Suppressor macrophage (primary cell): ENCODE measurements at places on chromosomes 12 and 14.

GRCh38 chr12:69410571-69410970 is 51.0 kb downstream of the YEATS4 start:
- no peak for DNase-seq

- no peak for DNase-seq
Observed at GRCh38 chr12:75404231-75404630, 13.3 kb downstream of the GLIPR1L2 start.

DNA sequence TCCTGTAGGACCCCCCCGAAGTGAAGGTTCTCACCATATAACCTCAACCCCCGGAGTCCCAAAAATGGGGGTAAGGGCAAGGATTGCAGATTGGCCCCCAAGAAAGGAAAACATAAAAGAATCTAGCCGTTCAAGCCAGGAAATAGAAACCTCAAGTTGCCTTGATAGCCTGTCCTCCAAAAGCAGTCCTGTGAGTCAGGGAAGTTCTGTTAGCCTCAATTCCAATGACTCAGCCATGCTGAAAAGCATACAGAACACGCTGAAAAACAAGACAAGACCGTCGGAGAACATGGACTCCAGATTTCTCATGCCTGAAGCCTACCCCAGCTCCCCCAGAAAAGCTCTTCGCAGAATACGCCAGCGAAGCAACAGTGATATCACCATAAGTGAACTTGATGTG is 344.2 kb upstream of the RGS6 start:
- no peak for DNase-seq

DNA sequence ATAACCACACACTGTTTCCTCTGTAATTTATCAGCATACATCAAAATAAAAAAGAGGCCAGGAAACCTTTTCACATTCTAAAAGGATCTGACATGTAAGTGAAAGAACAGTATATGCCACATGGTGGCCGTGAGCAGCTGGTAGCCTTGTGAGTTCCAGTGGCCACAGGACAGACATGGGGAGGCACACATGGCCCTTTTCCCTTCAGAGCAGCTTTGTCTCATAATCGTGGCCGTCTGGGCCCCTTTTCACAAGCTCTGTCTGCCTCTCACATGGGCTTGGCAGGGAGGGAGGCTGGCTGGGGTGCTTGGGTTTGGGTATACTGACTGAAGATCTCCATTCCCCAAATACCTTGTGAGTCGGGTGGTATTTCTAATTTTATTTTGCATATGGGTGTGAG is 1.5 kb upstream of the ZDHHC22 start:
- no peak for DNase-seq

- DNase-seq, result no peak
Observed at GRCh38 chr12:59911516-59911915, 315.7 kb downstream of the SLC16A7 start.

GRCh38 chr14:24268225-24268624 is 3.2 kb downstream of the RABGGTA start:
- DNase-seq, result no peak

DNA sequence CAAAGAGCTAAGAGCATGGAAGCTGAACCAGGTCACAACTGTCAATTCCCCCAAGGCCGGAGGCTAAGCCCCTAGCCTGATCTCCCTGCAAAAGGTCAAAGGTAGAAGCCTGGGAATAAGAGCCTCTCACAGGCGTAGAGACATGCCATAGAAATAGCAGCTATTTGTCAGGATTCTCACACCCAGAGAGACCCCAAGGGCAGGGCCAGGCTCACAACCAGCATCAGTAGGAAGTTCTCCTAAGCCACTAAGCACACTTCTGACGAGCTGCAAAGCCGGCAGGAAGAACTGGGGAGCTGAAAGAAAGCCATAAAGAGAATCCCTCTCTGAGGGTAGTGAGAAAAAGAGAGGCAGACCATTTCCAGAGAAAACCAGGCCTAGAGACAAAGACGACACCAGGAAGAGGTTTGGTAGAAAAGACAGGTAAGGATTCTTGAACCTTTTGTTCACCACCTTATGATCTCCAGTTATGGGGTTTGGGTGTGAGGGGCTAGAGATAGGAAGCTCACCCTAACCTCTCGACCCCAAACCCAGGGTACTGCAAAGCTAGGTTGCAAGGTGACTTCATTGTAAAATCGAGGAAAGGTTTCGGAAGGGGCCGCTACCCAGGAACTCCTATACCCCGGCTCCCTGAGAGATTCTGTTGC is 1.0 kb downstream of the SMARCC2 start:
- peak; percentile 27 for DNase-seq

DNA sequence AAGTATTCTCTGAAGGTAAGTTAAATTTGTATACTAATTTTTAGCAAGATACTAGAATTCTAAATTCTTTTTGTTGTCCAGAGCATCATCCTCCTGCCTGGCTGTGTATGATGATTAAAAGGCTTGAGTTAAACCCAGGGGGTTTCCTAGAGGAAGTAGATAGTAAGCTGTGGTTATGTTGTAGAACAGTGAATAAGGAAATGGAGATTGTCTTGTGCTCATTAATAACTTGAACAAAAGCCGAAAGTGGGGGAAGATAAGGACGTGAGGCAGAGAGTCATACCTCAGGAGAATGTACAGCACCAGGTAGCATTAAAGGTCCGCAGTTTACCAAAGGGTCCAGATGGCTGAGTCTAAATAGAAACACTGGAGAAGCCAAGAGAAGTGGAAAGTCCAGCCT is 42.0 kb downstream of the CKB start:
- DNase-seq, result peak; percentile 30

DNA sequence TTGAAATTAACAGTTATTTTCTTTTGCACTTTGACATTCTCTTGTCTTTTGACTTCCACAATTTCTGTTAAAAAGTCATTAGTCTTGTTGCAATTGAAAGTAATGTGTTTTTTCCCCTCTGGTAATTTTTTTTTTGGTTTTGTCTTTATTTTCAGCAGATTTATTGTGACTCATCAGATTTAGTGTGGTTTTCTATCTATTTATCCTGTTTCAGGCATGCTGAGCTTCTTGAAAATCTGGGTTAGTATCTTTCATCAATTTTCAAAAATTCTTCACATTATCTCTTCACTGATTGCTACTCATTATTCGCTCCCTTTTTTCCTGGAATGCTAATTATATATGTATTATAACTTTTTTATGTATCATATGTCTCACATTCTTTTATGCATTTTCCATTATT is 15.3 kb upstream of the NTF3 start:
- no peak for DNase-seq

DNA sequence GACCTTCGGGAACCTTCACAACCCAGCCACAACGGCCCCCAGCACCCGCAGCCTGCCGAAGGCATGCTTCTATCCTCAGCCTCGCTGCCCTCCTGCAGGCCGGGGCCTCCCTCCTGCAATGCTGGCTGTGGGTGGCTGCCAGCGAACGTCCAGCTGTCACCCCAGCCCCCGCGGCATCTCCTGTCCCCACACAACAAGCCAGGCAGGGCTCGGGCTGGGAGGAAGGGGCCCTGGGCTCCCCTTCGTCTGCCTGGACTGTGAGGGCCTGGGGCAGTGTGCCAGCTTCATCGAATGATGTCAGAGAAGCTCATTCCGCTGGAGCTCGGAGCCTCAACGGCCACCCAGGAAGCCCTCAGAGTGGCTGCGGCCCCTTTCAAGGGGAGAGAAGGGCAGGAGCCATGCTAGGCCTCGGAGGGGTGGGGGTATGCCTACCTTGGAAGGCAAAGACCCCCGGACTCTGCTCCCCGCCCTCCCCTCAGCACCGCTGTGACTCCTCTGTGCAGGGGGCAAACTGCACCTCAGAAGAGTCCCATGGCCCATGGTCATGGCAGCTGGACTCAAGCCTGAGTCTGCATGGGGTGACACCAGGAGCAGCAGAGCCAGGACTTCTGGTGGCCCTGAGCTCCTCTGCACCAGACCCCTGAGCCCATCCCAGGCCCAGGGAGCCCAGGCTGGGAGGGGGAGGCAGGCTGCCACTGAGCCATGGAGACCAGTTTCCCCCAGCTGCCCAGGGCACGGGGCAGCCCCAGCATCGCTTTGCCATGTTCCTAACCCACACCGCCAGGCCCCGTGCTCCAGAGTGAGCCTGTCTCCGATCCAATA is 24.7 kb upstream of the C14orf180 start:
- no peak for DNase-seq

DNA sequence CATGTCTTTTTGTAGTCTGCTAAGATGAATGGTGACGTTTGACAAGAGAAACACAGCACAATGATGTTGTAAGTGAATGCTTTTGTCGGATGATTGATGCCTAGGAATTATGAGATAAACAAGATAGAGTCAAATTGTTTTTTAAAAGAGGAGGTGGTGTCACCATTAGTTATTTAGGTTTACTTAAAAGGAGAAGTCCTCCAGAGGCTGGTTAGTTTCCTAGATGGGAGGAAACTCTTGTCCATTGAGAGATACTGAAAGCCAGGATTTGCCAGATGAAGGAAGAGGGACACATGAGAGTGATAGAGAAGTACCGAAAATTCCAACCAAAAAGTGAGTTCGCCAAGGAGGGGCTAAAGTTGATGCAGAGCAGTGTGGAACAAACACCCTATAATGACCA is at the start of gene OR10G2:
TSS of gene OR10G2 (minus strand) at position 101 of the 400 bp plus-strand sequence. CDS start at position 3, 98 bp downstream.
- no peak for DNase-seq

DNA sequence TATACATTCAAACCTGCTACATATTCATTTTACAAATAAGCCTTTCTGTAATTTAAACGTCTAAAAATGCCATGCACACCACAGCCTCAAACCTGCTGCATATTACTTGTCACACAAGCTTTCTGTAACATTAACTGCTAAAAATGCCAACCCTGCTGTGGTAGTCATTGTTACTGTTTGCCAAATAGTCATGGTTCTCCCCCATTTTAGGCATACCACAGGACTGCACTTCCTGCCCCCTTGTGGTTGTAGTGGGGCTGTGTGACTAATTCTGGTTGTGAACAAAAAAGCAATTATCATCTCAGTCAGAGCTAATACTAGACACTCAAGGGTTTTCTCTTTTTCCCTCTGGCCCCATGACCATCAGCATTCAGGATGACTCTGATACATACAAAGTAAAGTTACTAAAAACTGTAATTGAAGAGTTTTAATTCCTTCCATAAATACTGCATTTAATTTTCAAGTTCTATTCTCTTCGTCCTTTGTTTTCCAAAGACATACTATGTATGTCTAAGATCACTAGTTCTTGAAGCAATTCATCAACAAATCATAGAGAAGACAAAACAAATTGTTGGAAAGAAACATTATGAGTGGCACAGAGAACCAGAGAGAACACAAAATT is 5.7 kb upstream of the SLC35F4 start:
- DNase-seq, result no peak

DNA sequence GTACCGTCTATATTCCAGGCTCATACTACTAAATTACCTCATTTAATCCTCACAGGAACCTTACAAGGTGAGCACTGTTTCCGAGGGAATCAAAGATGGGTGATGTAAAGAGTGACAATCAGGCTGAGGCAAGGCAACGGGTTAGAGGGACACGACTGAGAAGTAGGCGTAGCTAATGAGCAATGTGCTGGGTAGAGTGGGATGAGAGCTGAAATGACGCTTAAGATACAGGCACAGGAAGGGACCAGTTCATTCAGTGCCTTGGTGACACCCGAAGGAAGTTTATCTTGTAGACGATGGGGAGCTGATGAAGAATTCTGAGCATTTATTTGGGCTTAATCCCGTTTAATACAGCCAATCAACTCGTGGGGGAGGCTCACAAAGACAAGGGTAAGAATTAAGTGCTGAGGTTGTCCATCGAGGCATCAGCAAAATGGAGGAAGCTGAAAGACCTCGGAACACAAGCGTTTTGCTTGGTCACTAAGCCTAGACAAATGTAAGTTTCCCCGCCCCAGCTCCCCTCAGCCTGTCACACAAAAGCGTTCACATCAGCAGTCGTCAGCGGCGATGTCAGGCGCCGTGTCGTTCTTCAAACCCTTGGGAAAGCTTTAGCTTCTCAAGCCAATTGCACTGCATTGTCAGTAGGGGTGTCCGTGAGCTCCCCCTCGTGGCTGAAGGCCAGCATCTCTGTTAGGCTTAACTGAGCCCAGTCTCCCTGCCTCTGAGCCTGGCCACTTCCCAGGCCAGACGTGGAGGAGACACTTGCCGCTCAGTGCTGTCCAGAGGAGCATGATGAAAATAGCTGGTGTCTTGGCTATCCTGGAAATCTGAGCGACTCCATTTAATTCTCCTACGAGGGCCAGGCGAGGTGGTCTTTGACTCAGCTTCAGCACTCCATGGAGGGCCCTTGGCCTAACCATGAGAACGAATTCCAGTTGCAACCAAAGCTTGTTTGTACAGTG is 288.5 kb upstream of the G2E3 start:
- DNase-seq, result peak; percentile 81

DNA sequence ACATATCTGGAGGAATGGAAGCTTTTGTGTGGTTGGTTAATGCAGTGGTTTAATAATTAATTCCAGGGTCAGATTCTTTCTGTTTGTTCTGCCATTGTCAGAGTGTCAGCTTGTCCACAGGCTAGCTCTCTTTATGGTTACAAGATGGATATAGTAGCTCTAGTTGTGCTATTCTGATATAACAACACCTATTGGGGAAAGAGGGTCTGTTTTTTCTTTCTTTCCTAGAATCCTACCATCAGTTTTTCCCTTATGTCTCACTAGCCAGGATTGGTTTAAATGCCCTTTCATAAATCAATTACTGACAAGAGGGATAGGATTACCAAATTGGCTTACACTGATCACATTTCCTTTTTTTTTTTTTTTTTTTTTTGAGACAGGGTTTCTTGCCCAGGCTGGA is 27.8 kb downstream of the CNOT2 start:
- DNase-seq, result no peak

DNA sequence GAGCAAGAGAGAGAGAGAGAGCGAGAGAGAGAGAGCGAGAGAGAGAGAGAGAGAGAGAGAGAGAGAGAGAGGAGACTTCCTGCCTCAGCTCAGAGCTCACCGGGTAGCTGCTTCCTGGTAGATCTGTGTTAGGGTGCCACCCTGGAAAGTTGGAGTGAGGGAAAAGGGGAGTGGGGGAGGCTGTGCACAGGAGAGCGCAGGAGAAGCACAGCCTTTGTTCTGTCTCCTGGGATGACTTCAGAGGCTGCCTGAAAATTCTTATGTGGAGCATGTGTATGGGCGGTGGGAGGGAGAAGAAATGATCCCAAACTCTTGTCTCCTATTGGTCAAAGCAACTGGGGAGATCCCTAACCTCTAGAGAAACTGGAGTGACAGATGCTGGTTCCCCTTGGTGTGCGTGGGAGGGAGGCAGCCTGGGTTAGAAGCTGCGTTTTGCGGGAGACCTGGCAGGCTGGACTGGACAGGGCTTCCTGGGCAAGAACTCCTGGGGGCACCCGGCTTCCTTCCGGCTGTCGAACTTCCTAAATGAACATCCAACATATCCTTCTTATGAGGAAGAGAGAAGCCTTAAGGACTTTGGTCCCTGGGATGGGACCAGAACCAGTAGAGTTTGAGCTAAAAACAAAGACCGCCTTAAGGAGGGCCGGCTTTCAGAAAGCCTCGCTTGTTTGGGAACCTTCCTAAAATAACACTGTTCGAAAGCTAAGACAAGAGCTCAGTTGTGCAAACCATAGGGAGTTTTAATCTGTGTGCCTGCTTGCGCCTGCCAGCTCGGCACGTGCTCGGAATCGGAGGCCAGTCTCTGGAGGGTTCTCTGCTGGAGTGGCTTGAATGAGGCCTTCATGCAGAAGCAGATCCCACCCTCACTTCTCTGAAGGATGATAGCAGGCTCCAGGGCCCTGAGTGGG is 30.4 kb upstream of the BEGAIN start:
- DNase-seq, result peak; percentile 79

- peak; percentile 35 for DNase-seq
Observed at GRCh38 chr14:96588410-96589257, 86.5 kb downstream of the PAPOLA start.
